Endothelial cell (in vitro differentiated cells): ENCODE measurements at places on chromosomes 7 and 10.

GRCh38 chr7:133571076-133571475, 318.2 kb downstream of the EXOC4 start:
- no peaks in the 10 kb centered on the region for H3K27me3 ChIP-seq
- H3K4me1 ChIP-seq, result no peaks in the 10 kb centered on the region
- no peak for DNase-seq
- no peaks in the 10 kb centered on the region for H3K36me3 ChIP-seq

- no peaks in the 10 kb centered on the region for H3K4me1 ChIP-seq
- no peaks in the 10 kb centered on the region for H3K36me3 ChIP-seq
- no peak overlapping the region for H3K4me3 ChIP-seq
- no peak overlapping the region for H3K27ac ChIP-seq
- DNase-seq, result no peak
These were observed 20.5 kb upstream of the PPP1R3C start for GRCh38 chr10:91653219-91653870.

GRCh38 chr7:130929896-130930659, 196.1 kb upstream of the KLF14 start:
- H3K36me3 ChIP-seq, result no peaks in the 10 kb centered on the region
- no peak for DNase-seq

DNA sequence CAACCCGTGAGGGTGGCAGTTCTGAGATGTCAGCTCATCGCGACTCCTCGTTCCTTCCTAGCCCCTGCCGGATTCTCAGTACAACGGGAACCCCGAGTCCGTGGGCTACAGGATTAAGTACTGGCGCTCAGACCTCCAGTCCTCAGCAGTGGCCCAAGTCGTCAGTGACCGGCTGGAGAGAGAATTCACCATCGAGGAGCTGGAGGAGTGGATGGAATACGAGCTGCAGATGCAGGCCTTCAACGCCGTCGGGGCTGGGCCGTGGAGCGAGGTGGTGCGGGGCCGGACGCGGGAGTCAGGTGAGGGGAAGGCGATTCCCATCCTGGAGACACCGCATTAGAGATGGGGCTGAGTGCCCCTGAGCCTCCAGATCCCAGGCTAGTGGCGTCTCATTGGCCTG, 568.1 kb upstream of the FOXK1 start:
- no peak overlapping the region for H3K4me3 ChIP-seq
- no peak for DNase-seq
- peaks cover 4% of the 10 kb centered on the region for H3K36me3 ChIP-seq
- peaks cover 8% of the 10 kb centered on the region for H3K27me3 ChIP-seq
- peaks cover 5% of the 10 kb centered on the region for H3K4me1 ChIP-seq
- H3K27ac ChIP-seq, result no peak overlapping the region

GRCh38 chr7:39042670-39043069, 65.0 kb downstream of the POU6F2 start:
- no peaks in the 10 kb centered on the region for H3K4me1 ChIP-seq
- H3K27ac ChIP-seq, result no peak overlapping the region
- no peak overlapping the region for H3K4me3 ChIP-seq
- no peaks in the 10 kb centered on the region for H3K27me3 ChIP-seq

DNA sequence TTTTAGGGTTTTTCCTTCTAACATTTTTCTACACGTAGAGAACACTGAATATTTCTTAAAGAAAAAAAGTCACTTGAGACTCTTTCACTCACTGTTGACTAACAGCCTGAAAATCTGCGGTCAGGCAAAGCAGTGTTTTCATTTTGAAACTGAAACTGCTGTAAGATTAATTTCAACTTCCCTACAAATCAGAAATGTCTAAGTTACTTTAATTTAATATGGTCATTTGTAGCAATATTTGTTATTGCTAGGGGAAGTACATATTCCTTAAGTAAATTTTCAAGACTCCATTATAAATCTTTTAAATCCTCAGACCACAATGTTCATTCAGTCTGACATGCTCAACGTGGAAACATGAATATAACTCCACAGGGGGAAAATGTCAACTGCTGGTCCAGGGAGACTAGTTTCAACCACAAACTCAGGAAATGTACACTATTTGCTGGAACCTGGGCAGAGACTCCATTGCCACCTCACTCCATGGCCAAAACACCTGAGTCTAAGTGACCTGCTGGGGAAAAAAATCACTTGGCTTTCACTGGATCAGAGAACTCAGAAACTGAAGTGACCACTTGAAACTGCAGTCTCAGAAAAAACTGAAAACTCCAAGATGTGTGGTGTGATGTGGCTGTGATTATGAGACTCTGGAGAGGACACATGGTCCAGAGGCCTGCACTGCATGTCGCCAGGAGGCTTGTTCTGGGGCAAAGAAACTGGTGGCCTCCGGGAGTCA, 161.2 kb downstream of the TAX1BP1 start:
- no peak for DNase-seq
- no peaks in the 10 kb centered on the region for H3K27me3 ChIP-seq
- H3K4me3 ChIP-seq, result no peak overlapping the region

DNA sequence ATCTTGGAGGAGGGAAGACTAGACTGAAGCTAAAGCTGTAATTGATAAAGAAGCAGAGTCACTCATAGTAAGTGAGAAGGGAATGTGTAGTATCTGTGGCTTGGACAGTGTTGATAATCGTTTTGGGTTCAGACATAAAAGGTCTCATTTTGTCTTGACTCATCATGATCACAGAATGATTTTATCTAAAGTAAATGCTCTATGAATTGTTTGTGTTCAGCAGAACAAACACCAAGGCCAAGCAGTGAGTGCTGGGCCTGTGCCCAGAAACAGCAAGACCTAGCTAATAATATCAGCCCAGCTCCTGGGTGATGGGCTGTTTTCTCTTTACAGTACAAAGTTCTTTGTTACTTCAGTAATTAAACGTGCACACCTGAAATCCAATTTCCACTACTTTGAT, 26.7 kb upstream of the CD36 start:
- DNase-seq, result no peak
- H3K4me1 ChIP-seq, result no peaks in the 10 kb centered on the region

DNA sequence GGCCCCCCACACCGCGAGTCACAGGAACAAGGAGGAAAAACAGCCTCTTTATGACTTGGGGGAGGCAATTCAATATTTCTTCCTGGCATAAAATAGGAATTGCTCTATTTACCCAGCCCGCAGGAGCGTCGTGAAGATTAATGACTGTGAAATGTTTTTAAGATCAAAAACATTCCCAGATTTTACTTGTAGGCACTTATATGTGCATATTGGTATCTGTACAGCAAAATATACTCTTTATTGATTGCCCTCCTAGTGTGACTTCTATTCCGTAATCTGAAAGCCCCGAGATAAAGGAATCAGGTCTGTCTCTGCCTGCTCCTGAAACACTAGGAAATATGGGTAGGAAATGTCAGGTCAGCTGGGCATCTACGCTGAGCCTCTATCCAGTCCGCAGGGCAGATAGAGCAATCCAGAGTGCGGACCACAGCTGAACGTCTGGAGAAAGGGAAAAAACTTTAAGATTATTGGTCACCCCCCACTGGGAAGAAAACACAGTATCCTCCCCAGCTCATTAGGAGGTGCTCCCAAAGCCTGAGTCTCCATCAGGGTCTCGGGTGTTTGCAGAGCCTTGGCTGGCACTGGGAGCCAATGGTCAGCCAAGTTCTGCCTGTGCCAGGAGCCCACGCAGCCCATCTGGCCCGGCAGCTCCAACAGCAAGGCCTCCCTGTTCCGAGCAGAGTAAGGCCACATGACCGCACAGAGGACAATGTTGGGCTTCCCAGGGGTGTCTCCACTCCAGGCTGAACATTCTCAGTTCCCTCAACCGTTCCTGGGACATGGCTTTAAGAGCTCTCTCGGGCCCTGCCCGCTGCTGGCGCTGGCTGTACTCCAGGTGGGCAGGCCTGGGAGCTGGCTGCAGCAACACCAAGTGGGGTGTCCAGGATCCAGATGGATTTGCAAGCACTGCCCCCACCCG, 7.7 kb downstream of the CTBP2 start:
- peak overlapping the region; percentile 74 for H3K27ac ChIP-seq
- DNase-seq, result no peak
- peaks cover 34% of the 10 kb centered on the region for H3K36me3 ChIP-seq

GRCh38 chr10:70782746-70783680, 2.2 kb downstream of the TBATA start:
- H3K27ac ChIP-seq, result peak overlapping the region; percentile 5
- peaks cover 7% of the 10 kb centered on the region for H3K36me3 ChIP-seq
- no peak for DNase-seq
- H3K4me1 ChIP-seq, result peaks cover 10% of the 10 kb centered on the region
- peaks cover 10% of the 10 kb centered on the region for H3K27me3 ChIP-seq

DNA sequence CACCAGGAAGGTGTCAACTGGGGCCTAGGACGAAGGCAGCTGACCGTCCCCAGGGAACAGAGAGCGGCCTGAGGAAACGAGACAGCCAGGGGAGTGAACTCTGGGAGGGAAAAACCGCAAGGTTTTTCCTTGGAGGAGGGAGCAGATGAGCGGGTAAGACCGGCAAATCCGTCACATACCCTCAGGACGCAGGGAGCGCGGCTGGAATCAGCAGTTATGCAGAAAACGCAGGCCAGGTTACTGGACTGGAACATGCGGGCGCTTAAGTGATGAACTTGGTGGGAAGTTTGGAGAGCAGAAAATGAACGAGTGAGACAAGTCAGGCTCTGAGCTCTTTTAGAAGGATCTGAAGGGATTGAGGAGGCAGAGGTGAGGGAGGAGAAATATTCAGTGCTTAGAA, 76.7 kb downstream of the BMS1 start:
- H3K4me1 ChIP-seq, result peaks cover under 1% of the 10 kb centered on the region
- H3K36me3 ChIP-seq, result no peaks in the 10 kb centered on the region
- no peak overlapping the region for H3K27ac ChIP-seq
- no peak overlapping the region for H3K4me3 ChIP-seq

DNA sequence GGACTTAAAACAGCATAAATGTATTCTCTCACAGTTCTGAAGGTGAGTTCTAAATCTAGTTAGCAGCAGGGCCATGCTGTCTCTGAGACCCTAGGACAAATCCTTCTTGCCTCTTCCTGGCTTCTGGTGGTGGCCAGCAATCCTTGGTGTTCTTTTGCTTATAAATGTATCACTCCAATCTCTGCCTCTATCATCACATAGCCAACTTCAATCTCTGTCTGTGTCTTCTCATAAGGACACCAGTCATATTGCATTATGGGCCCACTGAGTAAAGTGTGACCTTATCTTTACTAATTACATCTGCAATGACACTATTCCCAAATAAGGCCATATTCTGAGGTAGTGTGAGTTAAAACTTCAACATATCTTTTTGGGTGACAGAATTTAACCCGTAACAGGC, 778.9 kb downstream of the KCNMA1 start:
- no peaks in the 10 kb centered on the region for H3K36me3 ChIP-seq
- no peaks in the 10 kb centered on the region for H3K4me1 ChIP-seq
- H3K4me3 ChIP-seq, result no peak overlapping the region

DNA sequence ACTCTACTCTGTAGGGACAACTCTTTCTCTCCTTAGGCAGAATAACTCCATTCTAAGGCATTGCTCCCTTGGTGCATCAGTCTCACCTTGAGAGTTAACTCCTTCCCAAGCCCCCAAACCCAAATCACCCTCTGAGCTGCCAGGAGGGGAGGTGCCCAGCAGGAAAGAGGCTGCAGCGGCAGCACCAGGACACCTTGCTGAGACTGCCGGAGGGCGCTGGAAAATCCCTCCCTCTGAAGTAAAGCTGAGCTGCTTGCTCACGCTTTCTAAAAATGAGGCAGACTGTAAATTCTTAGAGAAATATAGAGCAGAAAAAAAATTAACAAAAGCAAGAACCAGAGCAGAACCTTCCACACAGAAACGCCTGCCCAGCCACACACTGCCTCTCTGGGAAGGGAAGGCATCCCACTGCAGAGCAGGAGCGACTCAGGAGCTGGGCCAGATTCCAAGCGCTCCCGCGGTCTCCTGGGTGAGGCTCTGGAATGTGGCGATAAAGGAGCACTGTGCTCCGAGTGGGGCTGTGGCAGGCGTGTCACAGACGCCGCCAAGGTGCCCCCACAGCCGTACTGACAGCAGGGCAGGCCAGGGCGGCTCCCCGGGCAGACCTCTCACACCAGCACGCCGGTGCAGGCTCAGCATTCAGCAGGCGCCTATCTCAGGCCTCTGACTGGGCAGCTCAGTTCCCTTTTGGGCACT, 202.1 kb downstream of the TNS3 start:
- H3K36me3 ChIP-seq, result no peaks in the 10 kb centered on the region
- H3K4me3 ChIP-seq, result no peak overlapping the region
- H3K27me3 ChIP-seq, result peaks cover 3% of the 10 kb centered on the region
- DNase-seq, result no peak
- H3K4me1 ChIP-seq, result no peaks in the 10 kb centered on the region

DNA sequence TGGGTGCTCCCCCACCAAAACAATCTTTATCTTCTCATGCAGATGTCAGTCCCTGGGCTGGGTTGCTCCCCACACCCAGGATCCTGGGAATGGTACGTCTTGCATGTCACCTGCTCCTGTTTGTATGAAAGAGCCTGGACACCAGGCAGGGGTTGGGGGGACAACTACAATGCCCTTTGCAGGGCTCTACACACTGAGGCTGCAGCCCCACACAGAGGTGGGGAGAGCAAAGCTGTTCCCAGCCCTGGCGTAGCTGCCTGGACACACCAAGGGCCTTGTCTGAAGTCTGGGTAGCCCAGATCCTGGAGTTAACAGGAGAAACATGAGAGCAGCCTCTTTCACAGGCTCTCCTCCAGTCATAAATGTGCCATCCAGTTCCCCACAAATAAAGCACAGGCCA, 61.2 kb upstream of the TMEM72 start:
- no peaks in the 10 kb centered on the region for H3K36me3 ChIP-seq
- no peak overlapping the region for H3K27ac ChIP-seq
- DNase-seq, result no peak
- H3K27me3 ChIP-seq, result peaks cover 7% of the 10 kb centered on the region

GRCh38 chr7:5689716-5690115, 91.7 kb downstream of the RNF216 start:
- no peak overlapping the region for H3K27ac ChIP-seq
- no peak for DNase-seq
- peaks cover 17% of the 10 kb centered on the region for H3K36me3 ChIP-seq
- H3K27me3 ChIP-seq, result peaks cover 2% of the 10 kb centered on the region

GRCh38 chr10:9294132-9294663, 1239.7 kb downstream of the GATA3 start:
- no peak overlapping the region for H3K4me3 ChIP-seq
- no peak overlapping the region for H3K27ac ChIP-seq
- DNase-seq, result no peak
- no peaks in the 10 kb centered on the region for H3K36me3 ChIP-seq
- H3K4me1 ChIP-seq, result no peaks in the 10 kb centered on the region

DNA sequence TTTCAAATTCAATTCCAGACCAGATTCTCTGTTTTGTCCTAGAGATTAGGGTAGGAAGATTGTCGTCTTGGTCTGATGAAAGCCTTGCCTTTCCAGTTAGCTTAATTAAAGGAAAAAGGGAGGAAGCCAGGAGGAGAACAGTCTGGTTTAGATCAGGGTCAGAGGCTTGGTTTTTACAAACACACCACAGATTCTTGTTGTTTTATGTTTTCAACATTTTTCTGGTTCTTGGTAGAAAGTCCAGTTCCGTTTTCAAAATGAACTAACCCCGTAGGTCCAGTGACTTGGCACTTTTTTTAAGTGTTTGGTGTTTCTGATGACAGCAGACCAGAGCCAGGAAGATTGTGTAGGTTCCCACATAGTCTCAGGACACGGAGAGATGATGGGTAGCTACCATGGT, 167.1 kb upstream of the INHBA start:
- no peak for DNase-seq
- no peak overlapping the region for H3K27ac ChIP-seq
- peaks cover 1% of the 10 kb centered on the region for H3K27me3 ChIP-seq
- H3K4me3 ChIP-seq, result no peak overlapping the region
- H3K36me3 ChIP-seq, result peaks cover 8% of the 10 kb centered on the region
